ENCODE measurements at places on chromosomes 2 and 18.

- DNase-seq: no peak
Measured at GRCh38 chr2:111091811-111092211, 28.9 kb upstream of the BCL2L11 start.

GRCh38 chr18:78639006-78639950 lies 340.3 kb upstream of the SALL3 start:
- no peak for DNase-seq

DNA sequence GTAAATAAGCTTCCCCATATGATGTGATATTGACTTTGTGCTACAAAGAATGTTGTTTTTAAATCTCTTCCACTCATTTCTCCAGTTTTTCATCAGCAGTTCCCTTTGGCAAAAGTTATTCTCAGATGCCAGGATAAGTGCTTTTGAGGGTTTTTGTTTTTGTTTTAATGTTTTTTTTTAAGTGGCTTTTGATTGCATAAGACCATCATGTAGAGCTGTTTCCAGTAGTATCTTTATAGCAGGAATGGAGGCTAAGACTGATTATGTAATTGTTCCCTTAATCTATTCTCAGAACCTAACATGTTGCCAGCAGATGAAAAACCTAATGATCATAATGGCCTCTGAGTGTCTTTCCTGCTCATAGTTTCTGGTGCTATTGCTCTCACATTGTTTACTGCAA lies 77.9 kb downstream of the CABLES1 start:
- no peak for DNase-seq

DNA sequence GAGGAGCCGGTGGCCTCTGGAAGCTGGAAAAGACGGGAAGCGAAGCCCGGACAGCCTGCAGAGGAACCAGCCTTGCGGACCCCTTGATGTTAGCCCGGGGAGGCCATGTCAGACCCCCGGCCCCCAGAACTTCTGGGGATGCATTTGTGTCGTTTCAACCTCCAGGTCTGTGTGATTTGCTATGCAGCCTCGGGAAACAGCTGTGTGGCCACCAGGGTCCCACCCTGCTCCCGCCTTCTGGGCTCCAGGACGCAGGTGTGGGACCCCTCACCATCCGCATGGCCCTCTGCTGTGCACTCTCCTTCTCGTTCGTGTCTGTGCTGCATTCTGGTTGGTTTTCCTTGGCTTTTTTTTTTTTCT lies 13.3 kb downstream of the NEU4 start:
- no peak for DNase-seq

- no peak for DNase-seq
Measured at GRCh38 chr2:201880579-201880978, 74.2 kb downstream of the CDK15 start.

DNA sequence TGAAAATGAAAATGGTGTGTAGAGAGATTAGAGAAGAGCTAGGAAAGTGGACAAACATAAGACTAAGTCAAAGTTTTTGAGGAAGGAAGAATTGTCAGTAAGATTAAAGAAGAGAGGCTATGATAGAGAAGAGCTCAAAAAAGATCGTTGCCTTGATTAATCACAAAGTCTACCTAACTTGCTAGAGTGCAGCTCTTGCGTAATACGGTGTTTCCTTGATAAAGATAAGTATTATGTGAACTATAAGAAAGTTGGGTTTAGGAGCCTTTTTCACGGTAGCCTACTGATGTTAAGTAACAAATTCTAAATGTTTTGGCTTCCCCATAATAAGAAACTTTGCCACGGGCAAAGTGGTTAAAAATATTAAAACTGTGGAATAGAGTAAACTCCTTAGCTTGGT lies 226.4 kb upstream of the NRXN1 start:
- no peak for DNase-seq

GRCh38 chr2:217887841-217888701 lies 114.7 kb downstream of the TNS1 start:
- DNase-seq: no peak

- no peak for DNase-seq
Measured at GRCh38 chr2:43576981-43577892, 18.6 kb downstream of the THADA start.

- DNase-seq: no peak
Measured at GRCh38 chr2:119169717-119170116, 11.2 kb upstream of the C1QL2 start.

DNA sequence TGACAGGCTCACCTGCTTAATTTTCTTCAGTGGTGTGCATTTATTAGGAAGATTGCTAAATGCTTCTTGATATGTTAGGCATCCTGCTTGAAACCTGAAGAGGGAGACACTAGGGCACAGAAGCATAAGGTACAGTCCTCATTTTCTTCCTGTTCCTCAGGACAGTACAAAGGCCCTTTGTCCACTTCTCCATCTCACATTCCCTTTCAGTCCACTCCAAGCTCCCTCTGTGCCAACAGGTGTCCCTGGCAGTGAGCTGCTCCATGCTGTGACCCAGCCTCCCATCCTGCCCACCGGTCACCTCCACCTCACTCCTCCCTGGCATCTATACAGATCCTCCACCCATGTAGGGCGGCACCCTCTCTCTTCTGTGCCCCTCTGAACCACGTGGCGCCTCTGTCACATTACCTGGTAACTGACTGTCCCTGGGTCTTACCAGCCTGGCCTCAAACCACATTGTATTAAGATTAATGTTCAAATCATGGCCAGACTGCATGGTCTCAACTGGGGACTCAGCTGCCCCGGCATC lies 162.8 kb downstream of the VAPA start:
- DNase-seq: no peak

DNA sequence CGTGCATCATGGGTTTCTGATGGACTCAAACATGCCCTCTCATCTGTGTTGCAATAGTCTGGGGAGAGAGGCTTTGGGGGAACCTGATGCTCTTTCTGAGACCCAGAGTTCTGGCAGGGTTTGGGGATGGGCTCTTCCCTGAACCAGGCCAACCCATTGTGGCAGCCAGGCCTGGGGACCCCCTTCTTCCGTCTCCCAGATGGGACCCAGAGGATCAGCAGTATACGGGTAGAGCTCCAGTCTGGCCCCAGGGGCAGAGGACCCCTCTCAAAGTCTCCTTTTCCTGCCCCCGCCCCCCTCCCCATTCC lies 333.7 kb downstream of the DYSF start:
- DNase-seq: no peak

DNA sequence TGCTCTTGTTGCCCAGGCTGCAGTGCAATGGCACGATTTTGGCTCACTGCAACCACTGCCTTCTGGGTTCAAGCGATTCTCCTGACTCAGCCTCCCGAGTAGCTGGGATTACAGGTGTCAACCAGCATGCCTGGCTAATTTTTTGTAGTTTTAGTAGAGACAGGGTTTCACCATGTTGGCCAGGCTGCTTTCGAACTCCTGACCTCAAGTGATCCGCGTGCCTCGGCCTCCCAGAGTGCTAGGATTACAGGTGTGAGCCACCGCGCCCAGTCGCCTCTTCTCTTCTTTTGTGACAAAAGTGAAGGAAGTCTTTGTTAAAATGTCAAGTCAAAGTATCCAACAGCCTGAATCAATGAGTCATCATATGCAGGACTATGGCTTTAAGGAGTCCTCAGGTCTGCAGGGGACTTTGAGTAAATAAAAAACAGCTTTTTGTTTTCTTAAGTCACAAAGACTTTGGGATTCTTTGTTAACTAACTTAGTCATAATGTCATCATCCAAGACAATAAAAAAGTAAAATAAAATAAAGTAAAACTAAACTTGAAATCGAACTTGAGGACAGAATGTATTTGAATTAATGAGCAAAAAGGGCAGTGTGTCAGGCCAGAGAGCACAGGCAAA lies 1153.2 kb downstream of the SUCLG1 start:
- DNase-seq: no peak

DNA sequence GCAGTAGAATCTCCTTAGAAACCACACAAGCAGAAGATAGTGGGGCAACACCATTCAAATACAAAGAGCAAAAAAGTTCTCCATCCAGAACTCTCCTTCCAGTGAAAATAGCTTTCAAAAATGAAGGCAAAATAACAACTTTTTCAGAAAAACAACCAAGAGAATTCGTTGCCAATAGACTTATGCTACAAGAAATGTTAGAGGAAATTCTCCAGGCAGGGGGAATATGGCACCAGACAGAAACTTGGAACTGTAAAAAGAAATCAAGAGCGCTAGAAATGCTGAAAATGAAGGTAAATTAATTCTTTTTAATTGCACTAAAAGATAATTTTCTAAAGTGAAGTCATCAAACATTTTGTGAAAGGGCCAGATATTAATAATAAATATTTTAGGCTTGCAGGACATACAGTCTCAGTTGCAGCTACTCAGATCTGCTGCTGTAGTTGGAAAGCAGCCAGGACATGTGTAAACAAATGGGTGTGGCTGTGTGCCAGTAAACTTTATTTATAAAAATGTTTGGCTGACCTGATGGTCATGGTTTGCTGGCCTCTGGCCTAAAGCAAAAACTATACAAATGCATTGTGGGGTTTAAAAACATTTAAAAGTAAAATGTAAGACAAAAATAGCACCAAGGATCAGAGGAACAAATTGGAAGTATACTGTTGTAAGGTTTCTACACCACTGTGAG lies 73.7 kb upstream of the TGFA start:
- DNase-seq: no peak

- DNase-seq: no peak
Measured at GRCh38 chr2:128727404-128727803, 408.7 kb upstream of the HS6ST1 start.

GRCh38 chr2:172864182-172864581 lies 128.5 kb downstream of the RAPGEF4 start:
- no peak for DNase-seq

GRCh38 chr2:145404690-145405089 lies 884.8 kb upstream of the ZEB2 start:
- DNase-seq: no peak

- DNase-seq: no peak
Measured at GRCh38 chr2:44934983-44935728, 6.3 kb upstream of the SIX3 start.

DNA sequence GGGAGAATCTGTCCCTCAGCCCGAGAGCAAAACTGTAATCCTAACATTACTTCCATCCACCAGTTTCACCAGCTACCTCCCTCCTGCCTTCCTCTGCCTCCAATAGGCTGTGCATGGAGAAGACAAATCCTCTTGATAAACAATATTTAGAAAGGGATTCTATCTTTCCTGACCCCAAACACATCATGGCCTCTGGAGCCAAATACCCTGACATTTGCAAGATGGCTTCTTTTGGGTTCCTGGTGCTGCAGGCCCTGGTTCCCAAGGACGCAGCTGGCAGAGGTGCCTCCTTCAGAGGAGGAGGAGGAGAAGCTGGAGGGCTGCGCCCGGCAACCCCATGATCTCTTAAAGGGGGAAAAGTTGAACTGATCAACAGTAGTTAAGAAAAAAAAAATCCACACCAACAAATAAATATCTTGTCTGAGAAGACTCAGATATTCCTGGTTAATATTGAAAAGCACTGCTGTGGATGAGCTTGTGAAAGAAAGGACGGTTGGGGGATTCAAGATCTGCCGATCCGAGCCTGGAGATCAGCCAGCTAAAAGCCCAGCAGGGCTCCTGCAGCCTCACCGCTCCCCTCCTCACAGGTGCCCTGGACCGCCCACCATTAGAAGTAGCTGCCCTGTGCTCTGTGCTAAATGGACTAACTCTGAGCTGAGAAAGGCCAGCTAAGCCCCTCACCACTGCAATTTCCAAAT lies 116.8 kb downstream of the MSH2 start:
- no peak for DNase-seq

DNA sequence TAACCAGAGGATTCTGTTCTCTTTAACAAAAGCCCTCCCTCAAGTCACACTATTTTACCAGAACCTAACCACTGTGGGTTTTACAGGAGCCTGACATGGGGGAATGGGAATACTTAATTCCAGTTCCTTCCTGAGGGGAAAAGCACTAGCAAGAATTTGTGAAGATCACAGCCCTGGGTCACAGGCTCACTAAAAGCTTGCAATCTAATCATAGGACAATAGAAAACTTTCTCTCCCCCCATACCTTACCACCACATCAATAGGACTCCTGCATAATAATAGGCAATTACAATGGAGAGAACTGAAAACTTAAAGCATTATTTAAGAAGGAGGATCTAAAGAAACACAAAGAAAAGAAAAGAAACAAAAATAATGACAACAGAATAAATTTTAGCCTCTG lies 225.8 kb upstream of the ZNF804A start:
- DNase-seq: no peak

DNA sequence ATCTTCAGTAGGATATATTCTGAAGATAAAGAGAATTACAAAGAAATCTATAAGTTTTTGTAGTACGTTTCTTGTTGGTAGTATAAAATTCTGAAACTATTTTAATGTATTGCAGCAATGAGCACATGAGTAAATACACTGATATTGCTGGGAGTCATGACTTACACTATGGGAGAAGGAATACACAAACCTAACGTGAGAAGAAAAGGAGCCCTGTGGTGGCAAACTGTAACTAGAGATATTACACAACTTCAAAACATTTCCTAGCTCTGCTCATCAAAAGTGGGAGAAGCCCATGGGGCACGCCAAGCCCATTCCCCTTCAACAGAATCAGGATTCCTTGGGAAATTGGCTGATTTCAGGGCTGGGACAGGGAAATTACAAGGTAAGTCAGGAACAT lies 20.5 kb downstream of the SPIRE1 start:
- DNase-seq: no peak

GRCh38 chr2:190701586-190701985 lies 52.7 kb downstream of the NAB1 start:
- DNase-seq: no peak

DNA sequence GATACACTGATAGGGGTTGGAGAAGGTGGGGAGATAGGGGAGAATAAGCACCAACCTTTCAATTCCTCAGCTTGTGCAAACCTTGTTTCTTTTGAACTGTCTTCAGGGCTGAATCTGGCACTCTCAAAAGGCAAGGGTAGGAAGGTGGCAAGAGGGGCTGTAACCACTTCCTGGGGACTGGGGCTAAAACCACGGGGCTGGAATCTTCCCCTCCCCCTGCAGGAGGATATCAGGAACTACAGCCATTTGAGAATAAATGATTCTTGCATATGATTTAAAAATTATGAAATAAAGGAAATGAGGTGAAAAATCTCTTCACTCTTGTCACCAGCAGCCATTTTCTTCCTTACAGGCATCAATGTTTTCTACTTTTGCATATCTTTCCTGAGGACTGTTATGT lies 50.8 kb downstream of the ATOH8 start:
- DNase-seq: no peak

GRCh38 chr18:23324056-23324811 lies 128.9 kb upstream of the RIOK3 start:
- DNase-seq: no peak

Measured in activated T-helper 1 cell treated with anti-CD3 and anti-CD28 coated beads, Interleukin-2, amount 50 U/mL, for 16 hours (primary cell).